Stomach (tissue), 19 donors: ENCODE measurements at places on chromosomes 16 and 17. TPM values are rescaled to one million over a fixed set of nuclear protein-coding genes. Genes with fewer than 3 reads are reported as not detected.

GRCh38 chr16:50153596-50154419 is 702 bp downstream of the TENT4B start:
- peak; percentile 60 for DNase-seq

The CRYM gene
- not detected for total RNA-seq

GRCh38 chr16:27470567-27471431 is 68.8 kb downstream of the IL21R start:
- no peak for DNase-seq

DNA sequence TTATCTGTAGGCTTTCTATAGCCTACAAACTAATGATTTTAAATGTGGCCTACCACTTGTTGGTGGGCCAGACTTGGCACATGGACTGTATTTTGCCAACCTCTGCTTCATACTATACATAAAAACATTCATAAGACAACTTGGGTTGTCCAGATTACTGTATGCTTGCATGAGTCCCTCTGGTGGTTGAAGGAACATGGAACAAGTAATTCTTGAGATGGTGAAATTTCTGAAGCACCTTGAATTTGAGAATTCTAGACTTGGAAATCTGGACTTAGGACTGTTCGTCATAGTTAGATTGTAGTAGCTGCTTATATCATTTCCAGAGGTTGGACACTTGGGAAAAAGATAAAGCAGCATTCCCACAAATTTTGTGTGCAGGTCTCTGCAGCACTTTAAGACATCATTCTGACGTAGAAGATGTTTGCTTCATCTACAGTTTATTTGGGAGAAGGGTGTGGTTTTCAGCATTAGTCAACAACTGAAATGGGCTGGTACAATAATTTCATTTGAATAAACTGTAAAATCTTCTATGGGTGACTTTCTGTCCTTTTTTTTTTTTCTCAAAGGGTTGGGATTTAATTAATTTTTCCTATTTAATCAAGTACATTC is 31.2 kb downstream of the NFATC3 start:
- DNase-seq: peak; percentile 44

The ZNF19 gene
- 6.8 TPM for total RNA-seq

The CHST6 gene
- total RNA-seq: 0.29 TPM

DNA sequence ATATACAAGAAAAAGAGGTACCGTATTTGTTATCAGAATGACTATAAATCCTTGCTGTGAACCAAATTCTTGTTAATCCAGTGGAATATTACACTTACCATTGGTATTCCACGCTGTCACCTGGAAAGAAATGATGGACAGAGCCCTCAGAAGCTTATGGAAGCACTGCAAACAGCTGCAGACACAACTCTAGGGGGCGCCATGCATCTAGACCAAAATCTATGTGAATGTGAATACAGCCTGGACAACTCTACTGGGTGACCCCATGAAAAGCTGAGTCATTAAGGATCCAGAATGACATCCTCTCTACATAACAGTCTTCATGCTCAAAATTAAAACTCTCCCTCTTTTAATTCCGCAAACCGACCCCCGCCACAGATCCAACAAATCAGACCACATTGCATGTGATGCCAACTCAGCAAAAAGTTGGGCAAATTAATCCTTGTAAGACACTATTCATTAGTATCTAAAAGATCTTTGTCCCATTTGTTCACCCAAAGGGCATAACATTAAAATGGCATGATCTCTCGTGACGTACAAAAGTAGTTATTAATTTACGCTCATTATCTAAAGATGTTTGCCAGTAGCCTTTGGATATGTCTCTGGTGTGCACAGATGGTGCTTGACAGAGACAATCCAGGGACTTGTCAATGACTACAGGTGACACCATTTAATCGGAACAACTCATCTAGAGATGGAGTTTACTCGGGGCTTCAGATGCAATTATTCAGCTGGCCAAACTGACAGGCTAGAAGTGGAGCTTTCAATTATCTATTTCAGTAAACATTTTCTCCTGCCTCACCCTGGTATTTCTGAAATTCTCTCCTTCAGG is 552.7 kb upstream of the PSMD7 start:
- no peak for DNase-seq

The SLC52A1 gene
- total RNA-seq: not detected

DNA sequence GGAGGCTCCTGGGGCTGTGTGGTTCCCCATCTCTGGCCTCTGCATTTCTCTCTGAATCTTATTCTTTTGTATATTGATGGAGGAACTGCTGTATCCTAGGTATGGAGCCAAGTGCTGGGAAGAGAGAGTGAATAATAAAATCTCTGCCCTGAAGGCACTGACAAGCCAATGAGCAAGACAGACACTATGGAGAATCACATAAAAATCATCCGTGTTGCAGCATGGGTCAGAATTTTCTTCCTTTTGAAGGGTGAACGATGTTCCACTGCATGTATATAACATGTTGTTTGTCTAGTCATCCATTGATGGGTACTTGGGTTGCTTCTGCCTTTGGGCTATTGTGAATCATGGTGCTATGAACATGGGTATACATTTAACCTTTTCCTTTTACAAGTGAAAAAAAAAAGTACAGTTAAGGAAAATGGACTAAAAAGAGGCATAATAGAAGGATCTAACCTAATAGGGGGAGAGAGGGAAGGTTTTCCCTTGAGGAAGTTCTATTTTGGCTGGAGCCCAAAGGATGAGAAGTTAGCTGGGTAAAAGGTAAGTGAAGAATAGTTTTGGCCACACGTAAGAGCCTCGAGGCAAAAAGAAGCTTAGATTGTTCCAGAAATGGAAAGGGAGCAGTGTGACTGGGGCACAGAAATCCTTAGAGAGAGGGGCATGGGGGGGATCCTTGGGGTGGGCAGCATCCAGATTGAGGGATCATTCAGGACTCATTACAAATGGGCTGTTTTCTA is 32.3 kb upstream of the GNA13 start:
- no peak for DNase-seq

- DNase-seq: no peak
Observed at GRCh38 chr17:71926746-71927398, 193.9 kb upstream of the SOX9 start.

The RAMP2 gene
- total RNA-seq: 10.4 TPM

GRCh38 chr17:42315402-42316156 is 27.3 kb downstream of the STAT5A start:
- DNase-seq: no peak

The TLCD3B gene
- not detected for total RNA-seq

The ASB16 gene
- total RNA-seq: 0.73 TPM

The HEATR3 gene
- total RNA-seq: 45.1 TPM

- DNase-seq: no peak
Observed at GRCh38 chr16:54171626-54172537, 114.7 kb downstream of the IRX3 start.

The CCDC78 gene
- not detected for total RNA-seq

DNA sequence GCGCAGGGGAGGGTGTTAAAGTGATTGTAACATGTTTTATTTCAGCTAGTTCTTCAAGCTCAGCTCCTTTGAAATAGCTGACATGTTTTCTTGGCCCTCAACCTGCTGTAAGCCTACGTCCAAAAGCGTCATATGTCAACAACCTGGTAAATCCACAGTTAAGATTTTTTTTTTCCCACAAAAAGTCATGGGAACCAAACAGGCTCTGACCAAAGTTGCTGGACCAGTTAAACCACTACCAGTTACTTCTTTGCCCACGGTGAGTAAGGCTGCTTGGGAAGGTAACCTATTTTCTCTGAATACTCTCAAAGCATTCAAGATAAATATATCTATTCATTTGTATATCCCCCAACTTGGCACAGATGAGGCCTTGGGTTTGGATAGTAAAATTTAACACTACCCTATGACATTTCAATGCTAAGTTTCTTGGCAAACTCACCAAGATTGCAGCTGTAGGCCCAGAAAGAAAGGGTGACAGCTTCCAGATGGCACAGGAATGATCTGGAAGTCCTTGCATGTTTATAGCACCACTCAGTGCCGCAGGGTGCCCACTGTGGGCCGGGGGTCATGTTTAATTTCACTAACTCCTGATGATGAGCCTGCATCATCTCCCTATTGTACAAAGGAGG is 166.2 kb downstream of the XYLT1 start:
- DNase-seq: peak; percentile 93

DNA sequence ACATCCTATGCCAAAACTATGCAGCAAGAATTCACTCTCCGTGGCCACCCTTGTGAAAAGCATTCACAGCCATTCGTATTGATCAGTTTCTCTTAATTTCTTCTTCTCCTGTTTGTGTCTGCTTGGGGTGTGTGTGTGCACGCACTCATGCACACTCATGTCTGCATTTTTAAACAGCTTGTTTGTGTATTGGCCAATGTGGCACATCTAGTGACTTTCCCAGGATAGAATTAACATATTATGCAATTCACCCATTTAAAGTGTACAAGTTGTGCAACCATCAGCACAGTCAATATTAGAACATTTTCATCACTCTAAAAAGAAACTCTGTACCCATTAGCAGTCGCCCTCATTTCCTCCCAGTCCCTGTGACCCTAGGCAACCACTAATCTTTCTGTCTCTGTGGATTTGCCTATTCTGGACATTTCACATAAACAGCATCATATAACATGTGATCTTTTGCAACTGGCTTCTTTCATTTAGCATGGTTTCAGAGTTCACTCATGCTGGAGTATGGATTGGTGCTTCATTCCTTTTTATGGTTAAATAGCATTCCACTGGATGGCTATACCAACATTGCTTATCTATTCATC is 20.1 kb downstream of the IRX3 start:
- no peak for DNase-seq

DNA sequence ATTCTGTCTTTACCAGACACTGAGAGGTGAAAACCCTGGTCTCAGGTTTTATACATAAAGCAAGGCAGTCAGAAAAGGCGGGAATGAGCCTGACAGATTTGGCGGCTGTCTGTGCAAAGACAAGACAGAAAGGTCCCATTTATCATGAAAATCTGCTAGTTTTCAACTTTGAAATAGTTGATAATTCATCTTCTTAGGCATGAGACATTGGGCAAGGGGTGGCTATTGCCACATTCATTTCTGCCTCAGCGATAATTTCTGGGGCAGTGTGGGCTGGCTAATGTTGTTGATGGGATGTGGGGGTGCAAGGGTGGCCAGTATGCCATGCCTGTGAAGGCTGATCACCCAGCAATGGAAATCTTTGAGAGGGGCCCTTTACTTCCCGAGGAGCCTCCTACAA is 173.8 kb upstream of the RPH3AL start:
- no peak for DNase-seq
